ENCODE measurements at places on chromosomes 16 and 17.

- DNase-seq: no peak
Observed at GRCh38 chr17:80990921-80991644, 558 bp upstream of the CHMP6 start.

DNA sequence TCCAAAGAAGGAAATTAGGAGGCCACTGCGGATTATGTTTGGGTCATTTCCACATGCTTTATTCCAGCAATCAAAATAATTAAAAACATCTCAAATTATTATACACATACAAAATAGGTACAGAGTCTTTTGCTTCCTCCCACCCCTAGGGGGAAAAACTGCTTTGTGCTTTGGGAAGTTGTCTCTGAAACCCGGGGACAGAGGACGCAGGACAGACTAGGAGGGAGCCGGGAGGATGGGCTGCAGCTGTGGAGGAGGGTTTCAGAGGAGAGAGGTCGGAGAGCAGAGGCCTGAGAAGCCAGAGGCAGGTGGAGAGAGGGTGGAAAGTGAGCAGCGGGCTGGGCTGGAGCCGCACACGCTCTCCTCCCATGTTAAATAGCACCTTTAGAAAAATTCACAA, 17.4 kb downstream of the COL1A1 start:
- DNase-seq: no peak

- no peak for DNase-seq
Observed at GRCh38 chr17:50155115-50155819, 4.8 kb upstream of the PPP1R9B start.

DNA sequence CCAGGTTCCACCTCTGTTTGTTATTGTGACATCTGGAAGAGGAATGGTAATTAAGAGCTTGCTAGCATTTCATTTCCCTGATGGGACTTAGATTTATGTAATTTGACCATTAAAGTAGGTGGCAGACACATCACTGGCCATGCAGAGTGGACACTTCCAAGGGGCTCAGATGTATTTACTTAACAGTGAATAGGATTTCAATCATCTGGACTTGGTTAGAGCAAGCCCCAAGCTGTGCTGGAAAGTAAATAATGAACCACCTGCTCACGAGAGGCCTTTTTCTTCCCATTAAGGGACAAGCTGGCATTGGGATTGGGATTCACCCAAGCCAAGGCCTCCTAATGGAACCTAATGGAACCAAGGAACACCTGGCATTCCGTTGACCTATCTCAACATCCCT, 395.3 kb downstream of the HS3ST4 start:
- no peak for DNase-seq

GRCh38 chr16:67148656-67149275, 2.0 kb downstream of the B3GNT9 start:
- DNase-seq: no peak

- no peak for DNase-seq
Observed at GRCh38 chr17:1206026-1206777, 26.4 kb upstream of the ABR start.

GRCh38 chr16:29738514-29738913, 7.3 kb downstream of the C16orf54 start:
- DNase-seq: no peak

- peak; percentile 36 for DNase-seq
Observed at GRCh38 chr17:39926588-39927100, 757 bp downstream of the ORMDL3 start.

- DNase-seq: peak; percentile 27
Observed at GRCh38 chr17:7393613-7394451, 493 bp downstream of the PLSCR3 start.

GRCh38 chr16:16923479-16923878, 544.5 kb downstream of the NPIPA7 start:
- no peak for DNase-seq

- DNase-seq: no peak
Observed at GRCh38 chr17:3704931-3705717, 9.2 kb upstream of the P2RX5 start.

DNA sequence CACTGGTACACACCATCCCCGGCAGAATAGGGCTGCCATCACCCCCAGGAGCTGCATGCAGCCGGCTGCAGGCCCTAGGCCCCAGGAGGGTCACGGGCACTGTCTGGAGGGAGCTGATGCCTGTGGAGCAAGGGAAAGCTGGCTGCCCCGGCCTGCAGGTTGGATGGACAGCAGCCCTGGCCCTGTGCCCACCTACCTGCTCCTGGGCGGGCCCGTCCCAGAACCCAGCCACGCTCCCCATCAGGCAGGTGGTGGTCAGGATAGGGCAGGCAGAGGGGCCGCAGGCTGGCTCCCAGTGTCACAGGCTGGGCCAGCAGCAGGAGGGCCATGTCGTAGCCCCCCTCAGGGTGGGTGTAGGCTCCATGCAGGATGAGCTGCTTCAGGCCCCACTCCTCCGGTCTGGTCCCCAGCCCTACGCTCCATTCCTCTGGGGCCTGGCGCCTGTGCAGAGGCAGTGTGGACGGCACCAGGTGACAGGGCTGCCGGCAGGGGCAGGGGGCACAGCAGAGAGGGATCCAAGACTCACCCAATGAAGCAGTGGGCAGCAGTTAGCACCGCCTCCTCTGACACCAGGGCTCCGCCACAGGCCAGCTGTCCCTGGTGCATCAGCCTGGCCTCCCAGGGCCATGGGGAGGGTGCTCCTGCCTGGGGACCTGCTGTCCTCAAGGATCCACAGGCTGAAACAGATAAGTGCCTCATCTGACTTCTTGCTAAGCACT, 4.0 kb downstream of the PRSS53 start:
- DNase-seq: no peak

GRCh38 chr17:30450125-30451027, 26.8 kb upstream of the GOSR1 start:
- DNase-seq: no peak

- no peak for DNase-seq
Observed at GRCh38 chr17:81738801-81739393, 26.8 kb downstream of the SLC25A10 start.

DNA sequence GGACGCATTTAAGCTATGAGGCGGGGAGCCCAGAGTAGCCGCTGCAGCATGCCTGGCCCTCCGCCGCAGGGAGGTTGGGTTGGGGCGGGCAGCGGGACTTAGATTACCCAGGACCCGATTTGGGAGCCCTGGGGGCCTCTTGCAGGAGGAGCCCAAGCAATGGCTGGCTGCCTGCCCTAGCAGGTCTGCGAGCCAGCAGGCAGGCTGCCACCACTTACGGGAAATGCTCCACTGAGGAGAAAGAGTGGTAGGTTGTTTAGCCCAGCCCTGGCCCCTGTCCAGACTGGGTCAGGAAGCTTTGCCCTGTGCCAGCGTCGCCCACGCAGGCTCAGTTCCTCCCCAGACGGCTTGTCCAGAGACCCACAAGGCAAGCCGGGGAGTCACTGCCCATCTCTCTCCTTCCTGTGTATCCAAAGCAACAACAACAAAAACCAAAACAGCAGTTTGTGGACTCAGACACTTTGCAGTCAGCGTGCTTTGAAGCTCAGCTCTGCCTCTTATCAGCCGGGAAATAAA, 10.3 kb upstream of the TVP23A start:
- DNase-seq: no peak

- DNase-seq: no peak
Observed at GRCh38 chr17:44043272-44043696, 23.2 kb downstream of the LSM12 start.

DNA sequence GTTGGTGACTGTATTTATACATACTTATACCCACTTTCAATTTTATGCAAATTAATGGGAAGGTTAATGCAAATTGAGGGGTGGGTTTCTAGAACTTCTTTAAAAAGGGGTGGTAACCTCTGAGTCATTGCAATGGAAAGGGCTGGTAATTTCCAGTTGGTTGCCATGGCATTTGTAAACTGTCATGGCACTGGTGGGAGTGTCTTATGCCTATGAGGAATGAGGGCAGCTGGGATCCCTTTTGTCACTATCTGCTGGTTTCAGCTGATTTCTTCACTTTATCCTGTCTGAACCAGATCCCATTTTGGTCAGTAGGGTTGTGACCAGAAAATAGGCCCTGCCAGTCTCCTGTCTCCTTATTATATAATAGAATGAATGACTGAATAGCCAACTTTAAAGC, 1006.7 kb upstream of the GOT2 start:
- DNase-seq: no peak

DNA sequence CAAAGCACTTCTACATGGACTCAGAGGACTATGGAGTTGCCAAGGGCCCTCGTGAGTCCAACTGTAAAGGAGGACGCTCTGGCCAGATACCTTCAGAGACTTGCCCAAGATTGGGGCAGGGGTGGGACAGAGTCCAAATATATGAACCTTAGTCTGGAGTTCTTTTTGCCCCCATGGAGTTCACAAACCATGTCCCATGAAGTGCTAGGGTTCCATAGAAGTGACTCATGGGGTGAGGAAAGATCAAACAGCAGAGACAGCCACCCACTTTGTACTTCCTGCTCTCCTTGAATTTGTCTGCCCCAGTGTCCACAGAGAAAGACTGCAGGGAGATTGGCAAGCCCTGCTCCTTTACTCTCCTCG, 29.0 kb downstream of the SRL start:
- no peak for DNase-seq

GRCh38 chr17:40319651-40320540, 10.9 kb downstream of the RARA start:
- DNase-seq: no peak

DNA sequence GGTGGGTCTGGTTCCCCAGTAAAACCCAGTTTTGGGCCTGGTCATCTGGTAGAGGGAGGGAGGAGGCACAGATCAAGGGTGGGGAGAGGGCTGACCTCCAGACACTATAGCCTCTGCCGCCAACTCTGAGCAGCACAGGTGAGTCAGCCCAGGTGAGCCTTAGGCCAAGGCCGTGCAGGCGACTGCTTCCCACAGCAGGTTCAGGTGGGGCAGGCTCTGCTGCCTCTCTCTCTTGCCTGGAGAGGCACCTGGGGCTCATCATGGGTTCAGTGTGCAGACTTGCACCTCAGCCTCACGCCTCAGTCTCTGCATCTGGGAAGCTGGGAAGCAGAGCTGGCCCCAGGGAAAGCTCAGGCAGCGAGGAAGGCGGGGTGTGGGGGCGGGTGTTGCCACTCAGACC, 37.8 kb upstream of the IL34 start:
- no peak for DNase-seq

DNA sequence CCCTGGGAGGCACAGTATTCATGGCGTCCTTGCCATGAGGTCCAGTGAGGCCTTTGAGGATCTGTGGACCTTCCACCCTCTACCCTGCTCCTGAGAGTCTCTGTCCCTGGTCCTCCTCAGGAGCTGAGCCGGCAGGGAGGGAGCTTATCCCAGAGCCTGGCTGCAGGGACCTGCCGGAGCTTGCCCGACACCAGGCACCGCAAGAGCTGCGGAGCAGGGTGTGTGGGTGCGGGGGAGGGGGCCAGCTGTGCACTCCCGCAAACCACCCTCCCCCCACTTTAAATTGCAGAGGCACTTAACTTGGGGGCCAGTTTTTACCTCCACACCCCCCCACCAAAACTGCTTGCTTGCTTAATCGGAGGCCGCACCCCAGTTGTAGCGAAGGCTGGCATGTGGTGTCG, 609 bp upstream of the ZNF750 start:
- no peak for DNase-seq

DNA sequence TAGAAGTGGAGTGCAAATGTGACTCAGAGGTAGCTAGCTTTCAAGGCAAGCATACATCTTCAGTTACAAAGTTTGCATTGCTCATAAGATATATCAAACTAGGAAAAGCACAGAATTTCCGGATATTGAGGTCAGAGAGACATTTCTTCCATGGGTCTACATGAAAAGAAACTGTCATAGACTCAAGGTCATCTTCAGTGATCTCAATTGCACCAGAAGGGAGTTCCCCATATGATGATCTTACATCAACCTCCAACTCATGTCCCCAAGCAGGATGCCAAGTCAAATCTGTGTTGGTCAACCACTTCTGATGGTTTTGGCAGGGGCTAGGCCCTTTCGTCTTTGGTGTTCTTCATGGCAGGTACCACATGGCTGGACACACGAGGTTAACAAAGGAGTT, 459.9 kb upstream of the MAF start:
- no peak for DNase-seq

DNA sequence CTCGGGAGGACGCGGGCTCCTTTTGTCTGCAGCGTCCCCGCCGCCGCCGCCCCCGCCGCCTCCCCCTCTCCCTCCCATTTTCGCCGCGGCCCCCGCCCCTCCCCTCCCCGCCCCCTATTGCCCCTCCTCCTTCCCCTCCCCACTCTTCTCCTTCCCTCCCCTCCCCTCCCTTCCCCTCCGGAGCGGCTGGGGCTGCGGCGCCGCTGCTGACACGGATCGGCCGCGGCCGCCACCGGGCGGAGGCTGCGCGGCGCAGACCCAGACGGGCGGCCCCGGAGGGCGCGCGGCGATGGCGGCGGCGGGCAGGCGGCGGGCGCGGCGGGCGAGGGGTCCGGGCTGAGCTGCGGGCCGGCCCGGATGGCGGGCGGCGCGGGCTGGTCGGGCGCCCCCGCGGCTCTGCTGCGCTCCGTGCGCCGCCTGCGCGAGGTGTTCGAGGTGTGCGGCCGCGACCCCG, at the start of gene RAB11FIP4:
TSS of gene RAB11FIP4 (plus strand) at position 180 of the 454 bp plus-strand sequence. CDS start at position 358, 178 bp downstream.
- no peak for DNase-seq

DNA sequence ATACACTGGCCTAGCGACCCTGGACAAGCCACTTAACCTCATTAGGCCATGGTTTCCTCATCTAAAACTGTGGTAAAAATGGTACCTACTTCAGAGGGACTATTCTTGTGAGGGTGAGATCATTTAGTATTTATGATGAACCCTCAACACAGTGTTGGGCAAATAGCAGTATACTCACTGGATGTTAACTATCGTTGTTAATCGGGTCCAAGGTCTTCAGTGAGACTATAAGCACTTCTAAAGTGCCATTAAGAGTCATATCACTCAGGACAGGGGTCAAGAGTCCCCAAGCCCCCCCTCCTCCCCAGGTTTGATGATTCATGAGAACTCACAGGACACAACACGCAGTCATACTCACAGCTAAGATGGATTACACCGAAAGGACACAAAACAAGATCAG, 11.0 kb downstream of the TK2 start:
- no peak for DNase-seq

DNA sequence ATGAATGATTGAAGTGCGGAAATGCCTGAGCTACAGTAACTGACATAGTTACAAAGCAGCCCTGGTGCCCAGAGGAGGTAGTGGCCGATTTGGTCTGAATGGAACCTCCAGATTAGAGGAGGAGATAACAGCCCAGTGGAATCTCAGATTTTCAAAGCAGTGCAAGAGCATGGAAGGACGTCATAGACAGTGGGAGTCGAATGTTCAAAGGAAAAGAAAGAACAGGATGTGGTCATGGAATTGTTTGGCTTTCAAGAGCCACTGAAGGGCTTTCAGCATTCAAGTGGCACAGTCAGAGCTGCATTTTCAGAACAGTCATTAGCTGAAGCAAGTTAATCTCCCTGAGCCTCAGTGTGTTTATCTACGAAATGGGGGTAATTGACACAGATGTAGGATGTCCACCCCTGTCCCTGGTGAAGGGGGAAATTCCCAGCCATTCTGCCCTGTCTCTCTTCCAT, 104.6 kb upstream of the CACNG3 start:
- DNase-seq: peak; percentile 5

Measured in stimulated activated CD4-positive, alpha-beta T cell treated with anti-CD3 and anti-CD28 coated beads, Interleukin-15, amount 100 ng/mL, for 48 hours (primary cell).